NCI-H524 (cell line): ENCODE measurements at places on chromosomes 16 and 17.
A peak's percentile ranks its signal among the peaks of the same experiment; 100 is the strongest.

DNA sequence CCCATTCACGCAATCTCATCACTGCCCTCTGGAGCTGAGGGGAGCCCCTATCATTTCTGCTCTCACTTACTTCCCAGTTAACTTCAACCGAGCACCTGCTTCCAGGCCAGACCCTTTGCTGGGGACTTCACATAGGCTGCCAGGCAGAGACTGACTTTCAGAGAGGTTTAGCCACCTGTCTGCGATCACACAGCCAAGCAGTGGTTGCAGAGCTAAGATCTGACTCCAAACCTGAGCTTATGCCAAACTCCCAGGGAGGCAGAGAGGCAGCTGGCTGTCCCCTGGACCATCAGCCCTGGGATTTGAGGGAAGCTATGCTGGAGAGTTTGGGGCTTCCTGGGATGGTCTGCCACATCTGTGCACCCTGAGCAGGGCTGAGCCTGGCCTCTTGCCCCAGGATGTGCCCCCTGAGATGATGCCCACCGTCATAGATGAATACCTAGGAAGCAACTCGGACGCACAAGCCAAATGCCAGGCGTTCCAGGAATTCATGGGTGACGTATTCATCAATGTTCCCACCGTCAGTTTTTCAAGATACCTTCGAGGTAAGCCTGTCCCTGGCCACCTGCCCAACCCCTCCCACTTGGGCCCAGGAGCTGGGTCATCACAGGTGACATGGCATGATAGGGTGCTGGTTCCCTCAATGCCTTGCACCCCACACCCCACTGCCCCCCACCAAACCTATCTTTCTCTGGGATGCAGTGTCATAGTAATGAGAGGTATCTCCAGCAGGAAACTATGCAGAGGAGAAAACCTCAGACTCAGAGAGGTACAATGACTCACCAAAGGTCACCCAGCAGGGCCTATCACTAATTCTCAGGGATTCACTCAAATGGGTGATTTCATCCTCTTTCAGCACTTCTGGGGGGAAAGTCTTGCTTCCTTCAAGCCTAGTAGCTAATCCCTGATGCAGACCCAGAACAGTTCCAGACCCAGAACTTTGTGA is 10.0 kb downstream of the CES3 start:
- DNase-seq: no peak

GRCh38 chr16:27410761-27411160 is 8.8 kb downstream of the IL21R start:
- DNase-seq: no peak

- peak; percentile 44 for DNase-seq
Observed at GRCh38 chr17:29826114-29826692, 103.8 kb downstream of the SSH2 start.

GRCh38 chr17:72205357-72205756 is 84.5 kb downstream of the SOX9 start:
- DNase-seq: peak; percentile 25

- DNase-seq: no peak
Observed at GRCh38 chr17:57944908-57945307, 10.3 kb downstream of the CUEDC1 start.

- DNase-seq: no peak
Observed at GRCh38 chr17:7549401-7550055, 670 bp downstream of the TNFSF12 start.

DNA sequence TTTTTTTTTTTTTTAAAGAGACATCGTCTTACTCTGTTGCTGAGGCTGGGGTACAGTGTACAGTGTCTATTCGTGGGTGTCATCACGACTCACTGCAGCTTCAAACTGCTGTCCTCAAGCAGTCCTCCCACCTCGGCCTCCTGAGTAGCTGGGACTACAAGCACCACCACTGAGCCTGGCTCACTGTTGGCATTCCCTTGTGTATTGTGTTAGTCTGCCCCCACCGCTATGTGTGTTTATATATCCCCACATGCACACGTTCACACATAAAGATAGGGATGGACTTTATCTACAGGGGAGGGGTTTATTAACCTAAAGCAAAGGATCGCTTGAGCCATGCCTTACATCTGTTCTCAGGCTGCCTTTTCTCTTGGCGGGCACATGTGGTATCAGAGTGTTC is 63.8 kb downstream of the SEC14L1 start:
- no peak for DNase-seq

DNA sequence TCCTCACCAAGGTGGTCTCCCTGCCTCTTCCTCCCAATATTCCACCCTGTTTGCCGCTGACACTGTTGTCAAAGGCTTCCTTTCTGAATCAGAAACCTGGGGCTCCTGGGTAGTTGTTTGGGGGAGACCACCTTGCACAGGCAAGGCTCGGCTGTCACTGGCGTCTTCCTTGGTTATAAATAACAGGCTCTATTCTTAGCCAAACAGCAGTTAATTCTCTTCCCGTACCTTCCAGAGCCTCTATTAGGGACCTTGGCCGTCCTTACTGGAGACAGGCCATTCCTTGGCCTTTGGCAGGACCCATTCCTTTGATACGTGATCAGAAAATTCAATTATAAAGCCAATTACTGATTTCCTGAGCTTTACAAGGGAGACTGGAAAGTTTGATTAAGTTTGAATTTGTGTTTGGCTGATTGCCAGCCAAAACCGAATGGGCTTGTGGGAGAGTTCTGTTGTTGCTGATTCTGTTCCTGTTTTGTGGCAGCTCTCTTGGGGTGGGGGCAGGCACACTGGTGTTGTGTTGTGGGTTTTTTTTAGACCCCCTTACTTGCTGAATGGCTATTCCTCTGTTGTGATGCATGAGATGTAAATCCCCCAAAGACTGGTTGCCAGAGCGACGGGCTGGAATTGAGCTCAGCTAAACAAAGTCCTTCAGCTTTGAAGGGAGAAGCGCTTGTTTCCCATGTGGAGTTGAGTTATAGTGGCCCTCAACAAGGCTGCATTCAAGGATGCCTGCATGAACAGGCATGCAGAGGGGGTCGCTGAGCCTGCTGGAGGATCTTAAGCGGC is 104.6 kb downstream of the GNAO1 start:
- DNase-seq: no peak

DNA sequence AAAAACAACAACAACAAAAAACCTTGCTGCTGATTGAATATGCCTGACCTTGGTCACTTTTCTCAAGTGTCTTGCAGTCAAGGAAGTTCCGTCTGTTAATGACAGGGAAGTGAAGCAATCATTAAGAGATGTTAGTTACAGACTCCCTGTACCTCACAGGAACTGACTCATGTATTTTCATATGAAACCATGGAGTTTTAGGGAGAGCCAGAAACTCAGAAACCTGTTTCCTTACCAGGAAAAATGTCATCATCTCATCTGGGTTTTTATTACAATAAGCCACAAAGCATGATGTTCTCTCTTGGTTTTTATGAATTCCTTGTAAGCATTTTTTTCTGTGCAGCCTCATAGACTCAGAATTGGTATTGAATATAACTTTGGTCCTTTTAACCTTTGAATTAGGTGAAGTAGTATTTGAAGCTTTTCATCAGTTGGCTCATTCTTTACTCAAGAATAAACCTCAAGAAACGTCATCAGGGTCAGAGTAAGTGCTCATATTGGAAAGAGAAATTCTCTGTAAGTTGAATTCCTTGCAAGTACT is 10.3 kb downstream of the LYRM1 start:
- no peak for DNase-seq

DNA sequence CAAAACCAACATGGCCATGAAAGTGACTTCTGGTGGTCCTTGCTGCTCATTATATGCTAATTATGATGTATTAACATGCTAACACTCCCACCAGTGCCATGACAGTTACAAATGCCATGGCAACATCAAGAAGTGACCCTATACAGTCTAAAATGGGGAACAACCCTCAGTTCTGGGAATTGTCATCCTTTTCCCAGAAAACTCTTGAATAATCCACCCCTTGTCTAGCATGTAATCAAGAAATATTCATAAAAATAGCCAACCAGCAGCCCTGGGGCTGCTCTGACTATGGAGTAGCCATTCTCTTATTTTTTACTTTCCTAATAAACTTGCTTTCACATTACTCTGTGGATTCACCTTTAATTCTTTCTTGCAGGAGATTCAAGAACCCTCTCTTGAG is 35.9 kb downstream of the DNAJA2 start:
- DNase-seq: no peak

GRCh38 chr17:80927791-80928216 is 63.8 kb upstream of the CHMP6 start:
- no peak for DNase-seq

- no peak for DNase-seq
Observed at GRCh38 chr17:48510381-48510760, 20.4 kb downstream of the HOXB1 start.

- no peak for DNase-seq
Observed at GRCh38 chr16:57358086-57358420, 530 bp upstream of the CCL22 start.

- DNase-seq: peak; percentile 77
Observed at GRCh38 chr17:56679115-56679776, 85.7 kb downstream of the NOG start.

DNA sequence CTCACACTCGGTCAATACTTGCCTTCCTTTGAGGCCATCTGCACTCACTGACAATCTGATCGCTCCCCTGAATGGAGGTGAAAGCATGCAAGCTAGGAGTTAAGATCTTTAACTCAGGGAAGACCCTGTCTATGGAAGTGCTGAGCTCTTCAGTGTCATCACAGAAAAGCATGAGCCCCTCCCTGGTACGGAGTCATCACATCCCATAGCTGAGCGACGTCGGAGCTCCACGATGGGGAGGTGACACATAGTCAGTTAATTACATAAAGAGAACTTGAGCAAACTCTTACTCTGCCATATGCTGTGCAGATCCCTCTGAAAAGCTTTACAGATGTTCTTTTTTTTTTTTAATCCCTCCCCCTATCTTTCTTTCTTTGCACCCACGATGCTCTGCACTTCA is 463.2 kb downstream of the WWOX start:
- peak; percentile 88 for DNase-seq

- no peak for DNase-seq
Observed at GRCh38 chr17:44971776-44972483, 3.8 kb upstream of the C1QL1 start.

GRCh38 chr17:7156342-7156940 is 22.7 kb downstream of the ASGR1 start:
- DNase-seq: no peak

DNA sequence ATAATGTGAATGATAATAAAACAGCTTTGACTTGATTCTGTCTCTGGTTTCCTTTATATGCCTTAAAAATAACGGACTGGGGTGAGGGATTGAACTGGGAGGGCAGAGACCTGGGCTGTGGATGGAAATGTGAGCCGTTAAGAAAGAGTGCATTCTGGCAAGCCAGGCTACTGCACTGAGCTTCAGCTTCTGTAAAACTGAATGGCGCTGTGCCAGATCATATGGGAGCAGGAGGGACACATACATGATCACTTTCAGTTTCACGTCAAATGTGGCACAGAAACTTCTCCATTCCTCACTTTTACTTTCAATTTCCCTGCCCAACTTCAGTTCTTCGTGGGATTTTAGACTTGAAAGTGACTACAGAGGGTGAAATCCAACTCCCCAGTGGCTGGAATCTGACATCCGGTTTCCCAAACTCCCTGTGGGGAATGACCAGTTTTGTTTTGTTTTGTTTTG is 1.1 kb downstream of the MT2A start:
- no peak for DNase-seq

GRCh38 chr17:7612294-7612640 is 2.4 kb downstream of the FXR2 start:
- DNase-seq: no peak

GRCh38 chr16:595942-596735 is 6.3 kb downstream of the RAB40C start:
- DNase-seq: no peak

GRCh38 chr17:79947351-79948031 is 88.2 kb downstream of the TBC1D16 start:
- no peak for DNase-seq

DNA sequence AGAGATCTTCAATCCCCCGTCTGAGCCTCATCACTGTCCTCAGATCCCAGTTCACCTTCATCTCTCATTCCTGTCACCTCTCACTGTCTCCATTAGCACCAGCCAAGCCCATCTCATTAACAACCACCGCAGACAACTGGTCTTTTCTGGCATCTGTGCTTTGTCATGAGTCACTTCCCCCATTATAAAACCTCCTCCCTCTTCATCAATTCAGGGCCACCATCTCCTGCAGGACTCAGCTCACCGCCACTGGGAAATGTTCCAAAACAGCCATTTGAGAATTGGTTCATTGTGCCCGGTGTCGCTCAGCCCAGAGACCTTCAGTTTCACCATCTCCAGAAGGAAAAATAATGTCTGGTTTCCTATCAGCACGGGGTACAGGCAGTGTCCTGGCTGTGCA is 56.9 kb upstream of the TEKT3 start:
- no peak for DNase-seq

- no peak for DNase-seq
Observed at GRCh38 chr16:88131966-88132365, 180.7 kb downstream of the BANP start.

GRCh38 chr17:67476787-67477335 is 99.8 kb downstream of the PITPNC1 start:
- no peak for DNase-seq

DNA sequence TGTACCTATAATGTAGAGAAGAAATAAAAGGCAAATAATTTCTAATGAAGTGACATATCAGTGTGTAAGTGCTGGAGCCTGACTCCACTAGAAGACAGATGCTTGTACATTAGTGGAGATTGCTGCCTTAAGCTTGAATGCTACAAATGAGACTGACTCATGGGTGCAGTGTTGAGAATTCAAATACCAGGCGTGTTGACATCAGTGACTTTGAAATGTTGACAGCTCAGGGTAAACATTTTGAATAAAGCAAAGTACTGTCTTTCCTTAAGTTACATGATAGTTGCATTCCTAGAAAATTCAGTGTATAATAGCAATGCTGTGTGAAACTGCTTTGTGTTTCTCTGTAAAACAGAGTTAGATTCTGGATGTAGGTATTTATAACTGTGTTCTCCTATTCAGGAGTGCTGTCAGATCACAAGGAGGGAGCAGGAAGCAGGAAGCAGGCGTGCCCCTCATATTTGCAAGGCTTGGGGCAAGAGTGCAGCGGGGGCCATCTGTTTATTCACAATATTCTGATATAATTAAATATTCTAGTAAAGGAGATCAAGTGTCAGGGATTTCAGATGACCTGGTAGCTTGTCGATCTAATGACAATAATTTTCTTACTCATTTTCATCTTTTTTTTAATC is 119.0 kb downstream of the SPECC1 start:
- DNase-seq: no peak

GRCh38 chr17:562174-562573 is 152.5 kb downstream of the VPS53 start:
- DNase-seq: no peak

- DNase-seq: no peak
Observed at GRCh38 chr16:79959226-79959625, 358.7 kb upstream of the MAF start.

DNA sequence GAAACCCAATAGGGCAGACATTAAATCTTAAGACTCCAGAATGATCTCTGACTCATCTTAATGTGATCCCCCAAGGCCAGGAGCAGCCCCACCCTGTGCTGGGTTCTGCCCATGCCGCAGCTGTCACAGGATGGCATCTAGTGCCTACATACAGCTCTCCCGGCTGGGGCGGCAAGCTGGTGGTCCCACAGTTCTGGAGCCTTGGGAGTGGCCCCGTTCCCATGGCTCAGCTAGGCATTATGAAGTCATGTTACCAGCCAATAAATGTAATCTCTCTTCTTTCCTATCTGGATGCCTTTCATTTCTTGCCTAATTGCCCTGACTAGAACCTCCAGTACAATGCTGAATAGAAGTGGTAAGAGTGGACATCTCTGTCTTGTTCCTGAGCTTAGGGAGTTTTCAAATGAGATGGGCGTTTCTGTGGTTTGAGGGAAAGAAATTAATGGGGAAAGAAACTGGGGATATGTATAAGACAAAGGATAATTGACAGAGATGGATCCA is 95.7 kb upstream of the DNAH17 start:
- peak; percentile 44 for DNase-seq

- DNase-seq: no peak
Observed at GRCh38 chr17:50359998-50360461, 13.0 kb downstream of the MRPL27 start.
